ENCODE measurements at places on chromosomes 16 and 17.
A peak's percentile ranks its signal among the peaks of the same experiment; 100 is the strongest.

GRCh38 chr16:72202014-72202413 lies 30.1 kb upstream of the PMFBP1 start:
- no peak for DNase-seq

DNA sequence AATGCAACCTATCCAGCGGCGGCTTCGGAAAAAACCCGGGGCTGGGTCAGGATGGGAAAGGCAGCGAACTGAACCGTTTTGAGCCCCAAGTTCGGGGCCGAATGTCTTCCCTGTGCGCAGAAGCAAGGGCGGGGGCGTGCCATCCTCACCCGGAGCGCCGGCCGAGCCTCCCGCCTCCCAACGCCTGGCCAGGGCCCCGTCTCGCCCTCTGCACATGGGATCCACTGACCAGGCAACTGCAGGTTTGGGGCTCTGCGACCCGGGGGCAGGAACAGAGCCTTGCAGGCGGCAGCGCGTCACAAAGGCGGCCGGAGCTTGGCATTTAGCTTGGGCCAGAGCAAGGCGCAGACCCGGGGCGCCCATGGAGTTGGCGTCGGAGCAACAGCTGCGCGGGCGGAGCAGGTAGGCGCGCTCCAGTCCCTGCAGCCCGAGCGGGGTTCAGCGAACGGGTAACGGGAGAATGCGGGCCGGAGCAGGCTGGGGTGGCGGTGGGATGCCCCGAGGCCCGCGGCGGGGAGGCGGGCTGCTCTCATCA lies at the start of gene FBXO39:
TSS of gene FBXO39 (plus strand) at position 345 of the 535 bp plus-strand sequence. CDS start 3,654 bp downstream, outside the sequence.
- no peak for DNase-seq

DNA sequence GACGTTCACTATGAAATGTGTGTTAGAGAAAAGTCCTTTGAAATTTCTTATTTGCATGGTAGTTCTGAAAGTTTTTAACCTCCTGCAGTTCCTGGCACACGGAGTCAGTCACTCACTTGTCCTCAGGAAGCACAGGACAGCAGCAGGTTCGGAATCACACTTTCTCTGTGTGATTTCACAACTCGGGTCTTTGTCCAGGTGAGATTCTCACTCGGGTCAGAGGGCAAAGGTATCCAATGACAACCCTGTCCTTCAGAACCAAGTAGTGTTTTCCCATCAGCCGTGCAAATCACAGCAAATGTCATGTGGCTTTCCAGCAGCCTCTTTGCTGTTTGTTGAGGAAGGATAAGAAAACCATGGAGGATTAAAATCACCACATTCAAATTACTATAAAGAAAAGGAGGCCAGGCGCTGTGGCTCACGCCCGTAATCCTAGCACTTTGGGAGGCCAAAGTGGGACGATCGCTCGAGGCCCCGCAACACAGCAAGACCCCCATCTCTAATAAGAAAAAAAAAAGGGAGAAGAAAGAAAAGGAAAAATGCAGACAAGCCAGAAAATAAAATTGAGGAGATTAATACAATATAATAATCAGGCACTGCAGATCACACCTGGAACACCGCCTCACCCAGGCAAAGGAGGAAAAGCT lies 22.0 kb downstream of the ADCY9 start:
- DNase-seq: no peak

- no peak for DNase-seq
Measured at GRCh38 chr17:9199571-9200551, 178.6 kb downstream of the NTN1 start.

GRCh38 chr17:12549499-12550041 lies 116.1 kb upstream of the MYOCD start:
- DNase-seq: no peak

- DNase-seq: peak; percentile 54
Measured at GRCh38 chr17:42980274-42980765, at the start of gene RUNDC1. Gene RUNDC1, plus strand, starts transcription at chr17:42980565. Its CDS starts 12 bp downstream, at chr17:42980577.

DNA sequence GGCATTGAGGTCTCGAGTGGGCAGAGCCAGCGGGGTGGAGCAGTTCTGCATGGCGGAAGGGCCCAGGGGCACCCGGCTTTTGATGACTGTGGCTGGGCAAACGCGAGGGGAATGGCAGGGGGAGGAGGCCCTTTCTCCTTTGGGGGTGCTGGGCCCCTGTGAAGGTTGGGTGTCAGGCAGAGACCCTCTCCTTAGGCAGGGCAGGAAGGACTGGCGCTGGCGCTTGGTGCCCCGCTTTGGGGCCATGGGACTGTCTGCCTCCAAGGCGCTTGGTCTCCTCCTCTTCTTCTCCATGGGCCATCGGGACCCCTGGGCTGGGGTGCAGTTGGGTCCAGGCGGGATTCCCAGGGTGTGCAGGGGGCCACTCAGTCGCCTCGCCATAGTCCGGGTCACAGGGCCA lies 12.8 kb upstream of the GFAP start:
- DNase-seq: no peak

DNA sequence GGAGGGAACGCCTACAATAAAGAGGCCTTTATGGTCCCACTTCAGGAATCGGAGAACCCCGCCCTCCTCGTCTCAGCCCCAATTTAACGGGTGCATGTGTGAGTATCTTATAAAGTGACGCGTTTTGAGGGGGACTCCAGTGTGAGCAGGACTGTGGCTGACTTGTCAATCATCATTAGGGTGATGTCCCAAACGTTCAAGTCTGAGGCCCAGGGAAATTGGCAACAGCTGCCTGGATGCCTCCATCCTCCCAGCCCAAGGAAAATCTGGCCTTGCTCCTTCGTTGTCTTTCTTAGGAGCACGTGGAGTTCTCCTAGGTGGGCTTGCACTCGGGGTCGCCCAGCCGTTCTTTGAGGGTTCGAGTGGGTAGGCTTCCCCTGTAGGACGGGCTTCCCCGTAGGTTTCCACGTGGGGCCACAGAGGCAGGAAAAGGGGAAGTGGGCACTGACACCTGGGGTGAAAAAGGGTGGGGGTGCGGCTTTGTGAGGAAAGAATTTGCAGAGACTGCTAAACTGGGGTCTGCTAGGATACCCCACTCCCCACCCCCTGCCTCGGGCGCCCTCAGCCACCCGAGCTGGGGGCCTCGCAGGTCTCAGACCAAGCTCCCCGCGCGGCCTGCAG lies 561 bp upstream of the HERPUD1 start:
- peak; percentile 60 for DNase-seq

DNA sequence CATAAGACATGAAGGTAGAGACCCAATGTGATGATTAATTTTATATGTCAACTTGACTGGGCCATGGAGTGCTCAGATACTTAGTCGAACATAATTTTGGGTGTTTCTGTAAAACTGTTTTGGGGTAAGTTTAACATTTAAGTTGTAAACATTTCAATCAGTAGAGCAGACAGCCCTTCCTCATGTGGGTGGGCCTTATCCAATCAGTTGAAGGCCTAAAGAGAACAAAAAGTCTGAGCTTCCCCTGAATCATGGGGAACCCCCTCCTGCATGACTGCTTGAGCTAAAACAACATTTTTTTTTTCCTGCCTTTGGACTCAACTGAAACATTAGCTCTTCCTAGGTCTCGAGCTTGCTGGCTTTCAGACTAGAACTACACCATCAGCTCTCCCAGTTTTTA lies 327.3 kb upstream of the SOX9 start:
- no peak for DNase-seq

DNA sequence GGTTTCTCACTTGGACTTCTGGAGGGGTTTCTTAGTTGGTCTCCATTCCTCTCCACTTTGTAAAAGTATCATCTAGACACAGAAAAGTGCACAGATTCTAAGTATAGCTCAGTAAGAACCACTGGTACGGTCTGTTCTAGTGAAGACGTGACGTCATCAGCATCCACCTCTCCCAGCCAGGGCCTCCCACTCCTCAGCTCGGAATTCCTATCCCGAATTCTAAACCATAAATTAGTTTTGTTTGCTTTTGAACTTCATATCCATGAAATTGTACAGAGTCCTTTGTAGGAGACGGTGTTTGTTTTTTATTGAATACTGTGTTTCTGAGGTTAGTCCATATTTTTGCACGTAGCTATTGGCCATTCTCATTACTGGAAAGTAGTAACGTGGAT lies 25.5 kb downstream of the FOXK2 start:
- DNase-seq: no peak

- no peak for DNase-seq
Measured at GRCh38 chr17:3738562-3739295, 15.0 kb downstream of the HASPIN start.

DNA sequence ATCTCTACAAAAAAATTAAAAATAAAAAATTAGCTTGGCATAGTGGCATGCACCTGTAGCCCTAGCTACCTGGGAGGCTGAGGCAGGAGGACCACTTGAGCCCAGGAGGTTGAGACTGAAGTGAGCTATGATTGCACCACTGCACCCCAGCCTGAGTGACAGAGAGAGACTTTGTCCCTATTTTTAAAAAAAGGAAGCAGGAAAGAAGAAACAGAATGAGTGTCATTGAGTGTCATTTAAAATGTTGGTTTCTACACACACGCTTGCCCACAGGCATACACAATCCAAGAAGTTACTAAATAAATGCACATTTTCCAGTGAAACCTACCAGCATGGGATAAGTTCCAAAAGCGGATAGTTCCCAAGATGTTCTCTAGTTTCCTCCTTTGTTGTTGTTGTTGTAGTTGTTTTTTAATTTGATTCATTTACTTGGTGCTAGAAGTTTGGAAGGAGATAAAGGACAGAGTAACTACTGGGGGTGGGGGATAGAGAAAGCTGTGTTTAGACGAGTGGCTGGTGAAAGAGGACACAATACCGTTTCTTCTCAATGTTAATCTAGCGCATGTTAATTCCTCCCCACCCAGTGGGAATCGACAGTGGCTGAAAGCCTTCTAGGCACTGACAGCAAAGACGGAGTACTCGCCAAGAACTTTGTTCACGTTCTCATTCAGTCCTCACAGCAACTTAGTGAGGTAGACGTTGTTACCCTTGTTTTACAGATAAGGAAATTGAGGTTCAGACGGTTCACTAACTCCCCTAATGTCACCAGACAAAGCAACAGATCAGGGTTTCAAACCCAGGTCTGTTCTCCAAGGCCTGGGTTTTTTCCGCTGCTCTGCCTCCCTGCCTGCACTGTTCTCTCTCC lies 17.3 kb downstream of the MRPS23 start:
- DNase-seq: no peak

DNA sequence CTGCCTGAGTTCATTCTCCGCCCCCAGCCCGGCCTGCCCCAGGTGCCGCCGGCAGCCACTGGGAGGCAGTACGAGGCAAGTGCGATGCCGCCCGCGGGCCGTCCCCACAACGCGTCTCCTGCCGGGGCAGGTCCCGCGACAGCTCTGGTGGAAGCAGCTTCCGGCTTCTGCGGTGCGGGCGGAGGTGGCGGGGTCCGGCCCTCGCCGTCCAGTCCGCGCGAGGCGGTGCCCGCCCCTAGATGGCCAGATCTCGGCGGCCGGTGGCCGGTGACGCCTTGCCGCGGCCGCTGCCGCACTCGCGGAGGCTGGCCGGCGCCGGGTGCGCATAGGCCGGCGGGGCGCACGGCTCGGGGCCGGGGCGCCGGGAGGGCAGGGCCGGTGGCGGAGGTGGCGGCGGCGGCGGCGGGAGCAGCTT lies 1.8 kb downstream of the GJD3 start:
- no peak for DNase-seq

- no peak for DNase-seq
Measured at GRCh38 chr16:7021653-7022275, 310.9 kb upstream of the RBFOX1 start.

- no peak for DNase-seq
Measured at GRCh38 chr17:74267579-74267978, 6.5 kb upstream of the DNAI2 start.

GRCh38 chr16:87144232-87144631 lies 173.0 kb downstream of the C16orf95 start:
- no peak for DNase-seq

DNA sequence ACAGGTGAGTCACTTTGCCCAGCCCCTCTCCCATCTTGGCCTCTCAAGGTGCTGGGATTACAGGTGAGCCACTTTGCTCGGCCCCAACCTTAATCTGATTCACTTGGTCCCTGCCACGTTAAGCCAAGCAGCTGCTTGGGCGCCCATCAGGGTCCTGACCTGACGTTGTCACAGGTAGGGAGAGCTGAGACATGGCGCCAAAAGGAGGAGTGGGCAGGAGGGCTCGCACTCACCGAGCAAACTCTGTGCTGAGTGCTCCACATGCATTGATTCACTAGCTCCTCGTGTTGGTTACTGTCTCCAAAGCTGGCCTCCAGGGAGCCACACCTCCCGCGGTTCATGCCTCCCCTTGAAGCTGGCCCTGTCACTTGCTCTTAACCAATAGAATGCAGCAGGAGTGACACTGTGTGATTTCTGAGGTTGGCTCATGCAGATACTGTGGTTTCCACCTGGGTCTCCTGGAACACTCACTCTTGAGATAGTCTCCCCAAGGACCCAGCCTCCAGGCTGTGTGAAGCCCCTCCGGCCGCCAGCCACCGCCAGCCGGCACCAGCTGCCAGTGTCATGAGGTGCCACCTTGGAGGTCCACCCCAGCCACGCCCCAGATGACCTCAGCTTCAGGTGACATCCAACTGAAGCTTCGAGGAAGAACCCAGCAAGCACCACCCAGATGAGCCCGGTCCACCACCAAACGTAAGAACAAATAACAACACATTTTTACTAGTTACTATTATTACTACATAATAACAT lies 223.0 kb downstream of the GSG1L start:
- DNase-seq: no peak

- DNase-seq: no peak
Measured at GRCh38 chr17:68458260-68459036, 1.2 kb upstream of the WIPI1 start.

DNA sequence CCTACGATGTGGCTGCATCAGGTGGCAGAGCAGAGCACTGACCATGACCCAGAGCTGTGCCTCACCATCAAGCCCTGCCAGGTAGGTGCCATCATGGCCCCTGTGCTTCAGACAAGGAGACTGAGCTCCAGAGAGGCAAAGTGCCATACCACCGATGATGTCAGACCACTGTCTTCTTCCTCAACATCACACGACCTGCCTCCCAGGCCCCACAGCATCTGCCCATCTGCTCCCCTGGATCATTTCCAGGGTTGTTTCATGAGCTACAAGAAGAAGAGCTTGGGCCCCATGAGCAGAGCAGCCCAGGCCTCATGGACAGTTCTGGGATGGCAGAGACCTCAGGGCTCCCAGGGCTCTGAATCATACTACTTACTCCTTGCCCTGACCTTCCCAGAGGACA lies 9.9 kb downstream of the XYLT1 start:
- DNase-seq: no peak

- no peak for DNase-seq
Measured at GRCh38 chr17:46942441-46943217, 19.7 kb downstream of the GOSR2 start.

DNA sequence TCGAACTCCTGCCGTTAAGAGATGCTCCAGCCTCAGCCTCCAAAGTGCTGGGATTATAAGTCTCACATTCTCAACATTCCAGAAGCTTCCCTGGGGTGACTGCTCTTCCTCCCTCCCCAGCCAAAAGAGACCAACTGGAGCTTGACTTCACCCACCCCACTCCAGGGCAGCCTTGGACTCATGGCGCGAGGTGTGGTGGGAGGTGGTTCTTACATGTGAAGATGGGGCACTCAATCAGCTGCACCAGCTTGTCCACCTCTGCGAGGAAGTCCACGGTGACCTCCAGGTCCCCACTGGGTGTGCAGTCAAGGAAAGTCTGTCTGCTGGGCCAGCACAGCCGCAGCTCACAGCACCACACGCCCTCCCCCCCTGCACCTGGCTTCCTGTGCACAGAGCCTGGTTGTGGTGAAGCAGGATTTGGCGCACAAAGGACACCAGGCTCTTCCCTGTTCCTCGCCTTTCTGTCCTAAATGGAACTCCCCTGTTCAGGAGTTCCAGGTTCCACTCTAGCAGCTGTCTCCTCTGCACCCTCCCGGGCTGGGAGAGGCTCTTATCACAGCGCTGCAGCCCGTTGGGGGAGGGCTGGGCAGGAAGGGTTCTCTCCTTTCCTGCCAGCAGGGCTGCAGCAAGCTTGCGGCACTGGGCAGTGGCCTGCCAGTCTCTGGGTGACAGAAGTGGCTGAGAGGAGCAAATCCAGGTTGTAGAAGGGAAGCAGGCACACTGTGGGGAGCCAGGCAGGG lies 9.6 kb upstream of the MTSS2 start:
- no peak for DNase-seq

GRCh38 chr16:29182501-29182900 lies 197.6 kb downstream of the LAT start:
- no peak for DNase-seq

All from esophagus squamous epithelium (tissue), 5 donors.